ELR (cell line): ENCODE measurements at places on chromosomes 1 and 21.

- no peak for DNase-seq
Measured at GRCh38 chr21:19368944-19369343, 965.4 kb upstream of the TMPRSS15 start.

- DNase-seq: no peak
Measured at GRCh38 chr1:23426828-23427227, 2.3 kb upstream of the TCEA3 start.

DNA sequence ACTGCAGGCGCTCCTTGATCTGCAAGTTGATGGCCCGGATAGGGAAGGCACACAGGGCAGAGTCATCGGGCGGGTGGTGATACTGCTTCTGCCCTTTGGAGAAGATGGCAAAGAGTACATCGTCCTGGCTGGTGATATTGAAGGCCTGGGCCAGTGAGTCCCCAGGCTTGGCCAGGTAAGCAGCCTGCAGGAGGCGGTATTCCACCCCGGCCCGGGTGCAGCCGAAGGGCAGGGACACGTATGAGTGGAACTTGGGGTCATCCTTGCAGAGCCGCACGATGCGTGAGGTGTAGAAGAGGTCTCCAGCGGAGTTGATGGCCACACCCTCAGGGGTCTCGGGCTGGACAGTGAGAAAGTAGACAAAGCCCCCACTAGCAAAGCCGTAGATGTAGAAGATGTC lies 27.4 kb downstream of the PLXNA2 start:
- no peak for DNase-seq

DNA sequence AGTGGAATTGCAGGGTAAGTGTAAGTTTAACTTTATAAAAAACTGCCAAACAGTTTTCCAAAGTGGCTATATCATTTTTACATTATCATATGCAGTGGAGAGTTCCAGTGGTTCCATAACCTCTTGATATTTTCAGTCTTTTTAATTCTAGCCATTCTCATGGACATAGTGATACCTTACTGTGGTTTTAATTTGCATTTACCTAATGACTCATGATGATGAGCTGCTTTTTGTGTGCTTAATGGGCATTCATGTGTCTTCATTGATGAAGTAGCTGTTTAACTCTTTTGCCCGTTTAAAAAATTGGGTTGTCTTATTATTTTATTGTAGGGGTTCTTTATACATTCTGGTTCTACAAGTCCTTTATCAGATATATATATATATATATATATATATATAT lies 29.4 kb downstream of the SNX27 start:
- peak; percentile 17 for DNase-seq

DNA sequence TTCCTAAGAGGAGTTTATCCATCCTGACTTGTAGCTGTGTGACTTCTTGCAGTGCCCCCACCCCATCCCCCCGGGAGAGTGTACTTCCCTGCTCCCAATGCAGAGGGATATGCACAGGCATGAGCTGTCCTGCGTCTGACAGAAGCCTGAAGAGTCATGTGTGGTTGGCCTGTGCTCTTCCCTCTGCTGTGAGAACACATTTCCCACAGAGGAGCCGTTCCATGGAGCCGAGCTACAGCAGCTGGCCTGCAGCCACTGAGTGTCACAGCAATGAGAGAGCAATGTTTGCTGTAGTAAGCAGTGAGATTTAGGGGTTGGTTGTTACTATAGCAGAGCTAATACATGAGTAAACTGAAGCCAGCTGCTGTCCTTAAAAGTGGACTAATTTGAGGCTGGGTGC lies 22.0 kb downstream of the PARS2 start:
- DNase-seq: no peak

DNA sequence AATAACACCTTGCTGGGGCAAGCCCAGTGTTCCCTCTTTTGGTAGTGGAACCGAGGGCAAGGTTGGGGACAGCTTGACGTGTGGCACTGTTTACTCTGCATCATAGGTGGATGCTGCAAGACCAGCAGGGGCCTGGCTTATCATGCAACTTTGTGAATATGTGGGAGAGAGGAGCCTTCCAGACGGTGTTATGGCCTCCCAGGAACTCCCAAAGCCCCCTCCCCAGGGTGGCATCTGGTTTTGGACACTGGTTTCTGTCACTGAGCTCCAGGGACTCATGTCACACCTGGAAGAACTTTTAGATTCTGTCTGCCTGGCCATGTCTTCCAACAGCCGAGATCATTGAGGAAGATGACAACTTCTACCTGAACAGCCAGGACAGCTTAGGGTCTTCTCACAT lies 1.4 kb upstream of the TLR5 start:
- DNase-seq: no peak
